ENCODE measurements at places on chromosomes 12 and 14.

DNA sequence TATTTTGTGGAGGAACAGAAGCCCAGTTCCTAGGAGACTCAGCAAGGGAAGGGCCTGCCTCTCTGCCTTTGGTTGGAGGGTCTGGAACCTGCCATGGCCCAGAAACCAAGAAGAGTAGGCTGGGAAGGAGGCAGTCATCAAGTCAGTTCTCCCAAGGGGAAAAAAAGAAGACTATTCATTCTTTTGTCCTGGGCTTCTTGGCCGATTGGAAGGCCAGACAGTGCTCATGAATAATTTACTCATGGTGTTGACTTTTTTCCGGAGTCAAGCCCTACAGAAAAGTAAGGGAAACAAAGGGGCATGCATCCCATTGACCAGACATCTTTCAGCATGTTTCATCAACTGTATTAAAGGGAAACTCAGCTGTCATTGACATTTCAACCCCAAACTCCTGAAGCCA is 168.1 kb downstream of the PRKCH start:
- no peak for DNase-seq

DNA sequence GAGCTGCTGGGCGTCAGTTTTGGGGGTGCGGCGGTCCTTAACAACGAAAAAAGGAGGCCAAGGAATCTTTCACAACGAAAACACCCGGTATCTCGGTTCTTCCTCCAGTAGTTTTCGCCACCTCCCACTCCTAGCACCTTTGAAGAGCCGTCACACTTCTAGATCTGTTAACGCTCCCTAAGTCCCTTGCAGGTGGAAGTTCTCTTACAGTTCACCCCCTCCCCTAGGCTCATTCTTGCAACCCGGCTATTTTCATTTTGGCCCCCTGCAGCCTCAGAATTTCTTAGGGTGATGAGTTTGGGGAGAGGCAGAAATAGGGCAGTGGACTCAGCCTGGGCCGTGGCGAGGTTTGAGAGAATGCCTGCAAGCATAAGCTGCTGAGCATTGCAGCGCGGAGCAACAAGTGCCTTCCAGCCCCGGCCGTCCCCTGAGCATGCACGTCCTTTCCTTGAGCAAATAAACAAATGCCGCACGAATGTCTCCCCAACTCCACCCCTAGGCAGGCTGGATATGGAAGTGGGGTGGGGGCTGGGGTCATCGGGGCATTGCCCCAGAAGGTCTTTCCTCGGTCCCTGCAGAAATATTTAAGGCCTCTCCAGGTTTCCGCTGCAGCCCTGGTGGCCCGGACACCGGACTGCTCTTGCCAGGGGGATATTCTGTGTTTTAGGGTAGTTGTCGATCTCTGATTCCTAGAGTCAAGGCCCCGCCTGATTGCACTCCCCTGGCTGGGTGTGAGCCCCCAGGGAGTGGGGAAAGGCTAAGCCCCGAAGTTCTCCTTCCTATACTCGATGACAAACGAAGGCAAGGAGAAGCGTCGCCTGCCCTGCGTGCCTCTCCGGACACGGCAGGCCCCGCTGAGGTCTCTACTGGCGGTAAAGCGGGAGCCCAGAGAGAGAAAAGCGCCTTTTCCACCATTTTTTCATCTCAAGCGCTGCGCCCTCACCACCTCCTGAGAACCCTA is 1.6 kb downstream of the RFX4 start:
- DNase-seq = no peak

DNA sequence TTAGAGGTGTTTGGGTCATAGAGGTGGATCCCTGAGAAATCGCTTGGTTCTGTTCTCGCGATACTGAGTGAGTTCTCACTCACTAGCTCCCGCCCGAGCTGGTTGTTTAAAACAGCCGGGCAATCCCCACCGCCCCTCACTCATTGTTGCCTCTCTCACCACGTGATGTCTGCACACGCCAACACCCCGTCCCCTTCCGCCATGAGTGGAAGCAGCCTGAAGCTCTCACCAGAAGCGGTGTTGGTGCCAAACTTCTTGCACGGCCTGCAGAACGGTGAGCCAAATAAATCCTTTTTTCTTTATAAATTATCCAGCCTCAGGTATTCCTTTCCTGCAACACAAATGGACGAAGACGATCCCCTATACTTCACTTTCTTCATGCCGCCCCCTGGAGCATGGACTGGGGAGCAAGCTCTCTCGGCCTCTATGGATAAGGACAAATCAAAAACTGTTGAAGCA is 45.4 kb upstream of the CCND2 start:
- DNase-seq = no peak

- DNase-seq = no peak
Observed at GRCh38 chr14:69859591-69859990, 19.6 kb upstream of the SMOC1 start.

DNA sequence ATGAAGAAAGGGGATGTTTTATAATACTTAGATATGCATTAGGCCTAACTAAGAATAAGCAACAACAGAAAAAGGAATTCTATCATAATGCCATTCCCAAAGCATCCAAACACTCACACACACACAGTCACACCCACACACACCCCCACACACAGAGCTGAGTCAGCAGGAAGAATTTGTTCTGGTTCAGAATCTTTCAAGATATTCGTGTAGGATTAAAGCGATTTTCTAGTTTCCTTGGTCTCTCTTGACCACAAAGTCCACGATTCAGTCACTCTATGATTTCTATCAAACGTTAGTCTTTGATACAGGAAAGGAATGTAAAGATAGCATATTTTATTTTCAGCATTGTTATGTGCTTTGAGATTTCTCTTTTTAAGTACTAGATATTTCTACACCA is 382.6 kb upstream of the DCN start:
- no peak for DNase-seq

- no peak for DNase-seq
Observed at GRCh38 chr12:110531741-110532333, 29.7 kb downstream of the RAD9B start.

DNA sequence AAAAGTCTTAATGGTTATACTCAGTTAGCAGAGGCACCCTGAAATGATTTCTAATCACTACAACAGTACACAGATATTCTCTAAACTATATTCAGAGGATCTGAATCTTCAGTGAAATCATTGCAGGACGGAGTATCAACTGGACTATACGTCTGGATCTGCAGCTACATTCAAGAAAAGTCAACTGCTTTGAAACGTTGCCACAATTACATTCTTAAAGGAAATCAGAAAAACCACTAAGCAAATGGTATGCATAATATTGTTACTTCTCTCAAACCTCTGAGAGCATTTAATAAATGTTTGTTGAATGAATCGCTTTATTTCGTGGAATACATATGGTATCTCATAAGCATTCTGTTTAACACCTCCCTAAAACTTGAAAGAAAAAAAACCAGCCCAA is 67.4 kb downstream of the MED13L start:
- no peak for DNase-seq

- no peak for DNase-seq
Observed at GRCh38 chr12:14558473-14558959, 9.2 kb downstream of the PLBD1 start.

- no peak for DNase-seq
Observed at GRCh38 chr14:89379891-89380820, 36.9 kb downstream of the FOXN3 start.

GRCh38 chr14:77319422-77319821 is 1.3 kb downstream of the POMT2 start:
- DNase-seq = no peak

DNA sequence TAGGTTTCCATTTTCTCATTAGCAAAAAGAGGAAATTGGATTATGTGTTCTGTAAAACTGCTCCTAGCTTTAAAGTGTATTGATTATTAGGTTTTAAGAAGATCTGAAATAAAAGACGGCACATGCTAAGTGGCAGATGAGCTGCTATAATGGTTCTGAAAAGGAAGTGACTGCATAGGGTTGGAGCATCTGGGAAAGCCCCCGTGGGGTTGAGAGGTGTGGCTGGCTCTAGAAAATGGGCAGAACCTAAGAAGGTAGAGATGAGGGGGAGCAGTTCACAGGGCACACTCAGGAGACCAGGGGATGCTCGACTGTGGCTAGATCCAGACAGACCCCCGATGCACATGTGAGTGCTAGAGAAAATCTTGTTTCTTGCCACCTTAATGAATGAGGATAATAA is 1.9 kb downstream of the IFNG-AS1 start:
- no peak for DNase-seq

- DNase-seq = no peak
Observed at GRCh38 chr12:131264635-131265034, 310.9 kb downstream of the ADGRD1 start.

- no peak for DNase-seq
Observed at GRCh38 chr14:72013721-72014345, 81.6 kb downstream of the RGS6 start.

DNA sequence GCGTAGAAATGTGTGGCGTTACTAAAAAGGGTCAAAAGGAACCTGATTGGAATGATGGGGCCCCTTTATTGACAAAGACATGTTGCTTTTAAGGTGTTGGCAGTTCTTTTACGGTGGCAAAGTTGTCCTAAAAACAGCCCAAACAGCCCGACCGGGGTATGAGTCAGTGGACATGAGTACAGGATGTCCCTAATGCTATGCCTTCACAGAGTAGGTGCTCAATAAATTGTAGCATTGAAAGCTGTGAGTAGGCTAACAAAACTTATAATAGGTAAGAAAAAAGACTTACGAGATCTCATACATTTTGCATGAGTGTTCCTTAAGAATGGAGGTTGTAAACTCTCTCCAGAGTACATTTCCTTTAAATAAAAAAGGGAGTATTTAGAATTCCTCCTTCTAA is 2.6 kb downstream of the ELK3 start:
- no peak for DNase-seq

GRCh38 chr14:61151251-61151650 is 129.9 kb downstream of the TMEM30B start:
- DNase-seq = no peak

DNA sequence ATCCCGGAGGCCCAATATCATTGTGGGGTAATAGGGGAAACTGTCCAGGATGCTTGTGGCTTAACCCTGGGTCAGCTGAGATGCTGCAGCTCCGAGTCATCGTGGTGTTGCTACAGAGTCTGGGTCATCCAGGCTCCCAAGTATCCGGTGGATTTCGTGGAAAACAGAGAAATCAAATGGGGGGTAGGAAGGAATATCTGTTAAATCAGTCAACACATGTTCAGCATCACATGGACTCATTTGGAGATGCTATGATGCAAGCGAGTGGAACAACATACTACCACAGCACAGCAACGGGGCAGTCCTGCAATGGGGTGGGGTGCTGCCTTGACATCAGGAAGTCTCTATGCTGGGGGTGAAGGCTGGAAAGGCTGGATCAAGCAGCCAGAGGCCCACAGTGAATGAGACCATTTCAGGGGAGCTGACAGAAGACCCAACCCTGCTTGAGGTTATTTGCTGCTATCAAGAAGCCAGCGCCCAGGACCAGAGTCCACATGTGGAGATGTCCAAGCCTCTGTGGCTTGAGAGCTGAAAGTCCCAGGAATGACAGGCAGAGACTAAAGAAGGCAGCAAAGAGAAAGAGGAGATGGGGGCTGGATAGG is 22.9 kb downstream of the VDR start:
- DNase-seq = no peak

GRCh38 chr12:105814283-105814682 is 324.5 kb downstream of the NUAK1 start:
- DNase-seq = no peak

DNA sequence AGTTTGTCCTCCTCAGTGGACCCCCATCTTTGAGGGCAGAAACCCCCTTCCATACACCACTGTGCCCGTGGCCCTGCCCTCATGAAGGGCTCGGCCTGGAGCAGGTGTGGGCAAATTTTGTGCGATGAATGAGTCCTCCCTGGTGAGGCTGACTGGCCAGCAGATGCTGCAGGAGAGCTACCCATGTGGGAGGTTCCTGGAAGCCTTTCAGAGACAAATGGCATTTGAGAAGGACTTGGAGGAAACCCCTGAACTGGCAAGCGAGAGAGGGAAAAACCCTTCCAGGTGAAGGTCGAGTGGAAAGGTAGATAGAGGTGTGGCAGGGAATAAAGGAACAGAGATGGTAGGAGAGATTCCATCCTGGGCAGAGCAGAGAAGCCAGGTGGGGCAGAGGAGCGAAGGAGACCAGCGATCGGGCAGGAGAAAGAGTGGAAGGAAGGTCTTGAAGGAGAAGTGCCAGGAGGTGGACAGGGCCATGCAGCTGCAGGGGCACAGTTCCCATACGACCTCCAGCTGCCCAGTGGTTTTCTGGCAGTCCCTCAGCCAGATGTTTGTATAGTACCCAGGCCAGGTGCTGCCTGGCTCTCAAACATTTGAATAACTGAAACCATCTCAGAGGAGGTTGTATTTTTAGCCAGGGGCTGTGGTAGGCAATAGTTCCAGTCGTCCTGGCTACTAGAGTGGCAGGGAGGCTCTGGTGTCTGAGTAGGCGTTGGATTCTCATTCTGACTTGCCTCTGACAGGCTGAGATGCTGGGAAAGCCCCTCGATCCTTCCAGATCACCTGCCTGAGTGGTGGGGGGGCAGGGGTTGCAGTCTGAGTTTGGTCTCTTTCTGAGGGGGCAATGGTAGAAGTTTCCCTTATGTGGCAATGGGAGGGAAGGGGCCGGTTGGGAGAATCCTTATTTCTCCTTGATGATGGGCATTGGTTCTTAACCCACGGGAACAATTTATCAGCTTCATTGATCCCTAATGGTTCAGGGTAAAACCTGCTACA is 40.1 kb downstream of the FBXL14 start:
- DNase-seq = no peak

- DNase-seq = no peak
Observed at GRCh38 chr12:130320536-130320935, 17.2 kb upstream of the PIWIL1 start.

DNA sequence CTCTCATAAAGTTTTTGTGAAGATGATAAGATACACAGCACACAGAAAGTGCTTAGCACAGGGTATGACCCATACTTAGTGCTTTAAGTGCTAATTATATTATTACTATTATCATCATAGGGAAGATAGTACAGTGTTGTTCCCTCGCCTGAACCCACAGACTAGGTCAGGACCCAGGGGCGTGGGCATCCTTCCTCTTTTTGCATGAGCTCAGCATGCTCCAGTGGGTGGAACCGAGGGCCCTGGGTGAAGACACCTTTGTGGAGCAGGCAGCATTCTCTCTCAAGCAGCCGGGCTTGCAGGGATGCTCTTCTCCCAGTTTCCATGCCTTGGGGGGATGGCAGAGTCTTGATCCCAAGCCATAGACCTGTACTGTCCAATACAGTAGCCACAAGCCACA is 34.8 kb downstream of the CRACR2A start:
- no peak for DNase-seq

GRCh38 chr12:101670007-101670671 is 27.3 kb upstream of the CHPT1 start:
- no peak for DNase-seq

DNA sequence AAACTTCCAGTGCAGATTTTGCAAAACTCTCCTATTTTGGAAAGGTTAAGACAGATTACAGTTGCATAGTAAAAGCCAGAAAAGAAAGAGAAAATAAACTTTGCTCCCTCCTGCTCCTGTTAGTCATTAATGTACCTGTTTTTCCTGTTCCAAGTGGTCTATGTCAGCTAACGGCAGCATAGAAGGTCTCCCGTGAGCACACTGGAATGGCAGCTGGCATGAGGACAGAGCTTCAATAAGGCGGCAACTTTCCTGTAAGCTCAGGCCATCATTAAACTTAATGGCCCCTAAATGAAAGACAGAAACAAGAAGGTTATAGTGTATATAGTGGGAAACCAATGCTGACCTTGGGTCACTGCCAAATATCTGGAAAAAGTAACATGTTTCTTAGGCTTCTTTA is 16.0 kb downstream of the EIF2B2 start:
- no peak for DNase-seq

GRCh38 chr14:79246173-79246572 is 965.1 kb downstream of the DIO2 start:
- no peak for DNase-seq

GRCh38 chr12:31120392-31121008 is 46.8 kb downstream of the DDX11 start:
- DNase-seq = no peak

All from omental fat pad (tissue), 4 donors.